ENCODE measurements at places on chromosomes 1 and 21. TPM values are rescaled to one million over a fixed set of nuclear protein-coding genes. Genes with fewer than 3 reads are reported as not detected.

Gene MYBPH
- total RNA-seq, result not detected

DNA sequence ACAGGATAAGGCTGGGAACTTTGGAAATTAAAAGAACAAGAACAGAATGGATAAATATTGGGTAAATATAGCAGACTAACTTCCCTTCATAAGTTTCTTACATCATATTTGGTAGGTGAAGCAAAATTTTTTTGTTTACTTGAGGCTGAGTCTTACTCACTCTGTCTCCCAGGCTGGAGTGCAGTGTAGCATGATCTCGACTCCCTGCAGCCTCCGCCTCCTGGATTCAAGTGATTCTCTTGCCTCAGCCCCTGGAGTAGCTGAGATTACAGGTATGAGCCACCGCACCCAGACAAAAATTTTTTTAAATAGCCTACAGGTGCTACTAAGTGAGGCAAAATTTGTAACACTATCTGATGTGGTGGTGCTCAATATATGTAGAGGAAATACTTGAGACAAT, 50.7 kb downstream of the TM2D1 start:
- no peak for DNase-seq

Gene PFDN2
- 44.9 TPM for total RNA-seq

Gene PAQR6
- total RNA-seq, result 1.1 TPM

DNA sequence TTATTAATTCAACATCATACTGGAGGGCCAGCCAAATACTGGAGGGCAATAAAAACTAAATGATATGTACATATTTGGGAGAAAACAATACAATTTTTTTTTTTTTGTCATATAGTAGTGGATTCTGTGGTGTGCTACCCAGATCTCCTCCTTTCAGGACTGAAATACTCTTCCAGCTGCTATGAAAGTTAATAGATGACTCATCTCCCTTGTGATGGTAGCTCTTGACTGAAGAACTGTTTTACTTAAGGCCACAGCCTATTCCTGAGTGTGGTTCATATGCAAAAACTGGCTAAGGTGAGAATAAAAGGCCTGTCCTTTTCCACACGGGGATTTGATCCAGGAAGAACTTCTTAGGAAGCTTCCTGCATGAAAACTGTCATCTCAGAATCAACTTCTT, 307.9 kb downstream of the HLX start:
- no peak for DNase-seq

- no peak for DNase-seq
Observed at GRCh38 chr1:166882893-166883292, 6.8 kb upstream of the TADA1 start.

GRCh38 chr1:235822685-235823084, 44.0 kb downstream of the LYST start:
- no peak for DNase-seq

- DNase-seq, result no peak
Observed at GRCh38 chr1:19361611-19362147, 49.6 kb downstream of the SLC66A1 start.

Gene CTSE
- not detected for total RNA-seq

GRCh38 chr1:156746728-156747631, 4.5 kb downstream of the HDGF start:
- DNase-seq, result peak; percentile 98

DNA sequence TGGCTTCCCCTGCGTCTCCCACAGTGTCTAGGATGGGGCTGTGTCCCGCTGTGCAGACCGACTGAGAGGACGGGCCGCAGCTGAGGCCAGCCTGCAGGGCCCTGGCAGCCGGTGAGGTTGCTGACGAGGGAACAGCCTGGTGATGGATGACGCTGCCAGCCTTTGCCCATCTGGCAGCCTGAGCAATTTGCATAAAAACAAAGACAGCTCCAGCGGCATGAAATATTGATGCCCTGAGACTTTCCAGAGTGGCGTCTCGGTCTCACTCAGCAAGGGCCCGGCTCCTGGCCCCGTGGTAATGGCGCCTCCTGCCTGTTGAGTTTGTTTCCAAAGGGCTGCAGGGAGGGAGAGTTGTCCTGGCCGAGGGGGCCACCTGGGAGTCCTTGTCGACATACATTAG, 19.1 kb upstream of the KCNA10 start:
- DNase-seq, result no peak

Gene SFN
- not detected for total RNA-seq

Gene HSD3B1
- total RNA-seq, result not detected

Gene C1orf210
- total RNA-seq, result not detected

Gene AMY1C
- total RNA-seq, result not detected

Gene CCDC185
- total RNA-seq, result 0.14 TPM

Gene ADAMTS5
- 2.6 TPM for total RNA-seq

GRCh38 chr1:35768350-35769187, 1.2 kb downstream of the CLSPN start:
- no peak for DNase-seq

GRCh38 chr1:153573351-153573750, 7.7 kb upstream of the S100A2 start:
- DNase-seq, result no peak

Gene RNU1-3
- total RNA-seq, result 8,578 TPM

DNA sequence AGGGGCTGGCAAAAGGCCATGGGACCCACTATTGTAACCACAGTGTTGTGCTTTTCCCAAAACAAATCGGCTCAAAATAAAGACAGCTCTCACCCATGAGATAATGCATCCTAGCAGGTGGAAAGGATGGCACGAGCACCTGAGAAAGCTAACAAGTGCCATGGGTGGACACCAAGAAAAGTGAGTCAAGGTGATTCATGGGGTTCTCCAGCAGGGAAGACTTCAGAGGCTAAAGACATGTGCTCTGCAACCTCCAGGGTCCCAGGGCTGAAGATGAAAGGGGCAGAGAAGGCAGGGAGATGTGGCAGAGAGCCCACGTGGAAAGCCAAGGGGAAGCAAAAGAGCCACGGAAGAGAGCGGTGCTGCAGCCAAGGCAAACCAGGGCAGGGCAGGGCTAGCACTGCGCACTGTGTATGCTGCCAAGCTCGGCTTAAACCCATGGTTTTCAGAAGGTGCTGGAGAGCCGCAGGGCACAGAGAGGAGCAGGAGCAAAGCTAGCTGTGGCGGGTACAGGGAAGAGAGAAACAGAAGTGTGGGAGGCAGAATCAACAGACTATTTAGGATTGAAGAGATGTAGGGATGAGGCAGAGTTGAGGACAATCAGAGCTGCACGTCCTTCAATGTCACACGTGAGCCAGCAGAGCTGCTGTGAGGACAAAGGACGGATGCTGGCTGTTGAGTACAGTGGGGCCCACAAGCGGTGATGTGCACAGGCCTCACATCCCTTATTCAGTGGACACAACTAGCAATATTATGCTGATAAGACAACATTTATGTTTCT, 41.8 kb upstream of the C1orf198 start:
- DNase-seq, result peak; percentile 60

DNA sequence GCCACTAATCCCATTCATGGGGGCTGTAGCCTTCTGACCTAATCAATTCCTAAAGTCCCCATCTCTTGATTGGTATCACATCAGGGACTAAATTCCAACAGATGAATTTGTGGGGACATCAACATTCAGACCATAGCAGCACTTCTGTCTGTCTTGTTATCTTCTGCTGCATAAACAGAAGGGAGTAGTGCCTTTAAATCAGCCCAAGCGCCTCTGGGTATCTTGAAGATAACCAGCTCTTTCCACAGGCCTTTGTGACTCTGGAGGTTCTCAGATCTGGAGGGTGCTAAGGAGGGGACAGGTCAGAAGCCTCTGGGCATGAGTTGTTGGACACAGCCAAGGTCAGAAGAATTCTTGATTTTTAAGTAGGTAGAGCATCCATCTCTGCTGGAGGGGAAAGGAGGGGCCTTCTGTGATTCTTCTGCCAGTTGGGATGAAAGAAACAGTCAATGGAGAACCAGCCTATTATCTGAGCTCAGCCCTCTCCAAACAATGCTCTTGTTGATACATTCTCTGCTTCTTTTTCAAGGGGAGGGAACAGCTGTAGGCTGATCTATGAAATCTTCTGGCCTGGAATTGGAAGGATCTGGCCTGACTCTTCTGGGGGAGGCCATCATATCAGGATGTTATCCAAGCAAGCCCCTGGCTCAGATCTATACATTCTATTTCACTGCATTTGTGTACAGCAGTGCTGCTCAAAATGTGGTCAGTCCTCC, 31.3 kb upstream of the LRIG2 start:
- no peak for DNase-seq

Gene GUCA2A
- total RNA-seq, result not detected

DNA sequence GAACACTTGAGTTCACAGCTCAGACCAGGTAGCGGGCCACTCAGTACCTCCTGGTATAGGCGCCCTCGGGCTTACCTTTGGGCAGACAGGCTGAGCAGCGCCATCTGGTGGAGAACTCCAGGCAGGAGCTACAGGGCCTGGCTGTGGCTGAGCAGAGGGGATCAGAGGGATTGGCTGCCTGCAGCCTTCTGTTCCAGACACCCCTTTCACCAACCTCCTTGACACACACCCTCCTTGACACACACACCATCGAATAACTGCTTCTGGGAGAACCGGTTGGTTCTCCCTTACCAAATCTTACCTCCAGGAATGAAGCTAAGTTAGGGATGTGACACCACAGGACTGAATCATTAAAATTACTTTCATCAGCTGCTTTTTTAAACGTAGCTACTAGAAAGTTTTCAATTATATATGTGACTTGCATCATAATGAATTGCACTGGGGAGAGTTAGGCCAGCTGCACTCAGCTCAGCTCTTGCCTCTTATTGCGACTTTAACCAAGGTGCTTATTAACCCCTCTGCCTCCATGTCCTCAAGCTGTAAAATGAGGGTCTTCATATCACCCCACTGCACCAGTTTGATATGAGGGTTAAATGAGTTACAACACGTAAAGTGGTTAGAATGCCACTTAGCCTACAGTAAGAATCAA, 6.6 kb downstream of the LIN28A start:
- DNase-seq, result peak; percentile 87

- DNase-seq, result no peak
Observed at GRCh38 chr21:41029571-41029970, 138.4 kb upstream of the BACE2 start.

GRCh38 chr1:161378014-161378413, 10.3 kb upstream of the CFAP126 start:
- no peak for DNase-seq

Gene B3GALT2
- total RNA-seq, result 59.2 TPM

DNA sequence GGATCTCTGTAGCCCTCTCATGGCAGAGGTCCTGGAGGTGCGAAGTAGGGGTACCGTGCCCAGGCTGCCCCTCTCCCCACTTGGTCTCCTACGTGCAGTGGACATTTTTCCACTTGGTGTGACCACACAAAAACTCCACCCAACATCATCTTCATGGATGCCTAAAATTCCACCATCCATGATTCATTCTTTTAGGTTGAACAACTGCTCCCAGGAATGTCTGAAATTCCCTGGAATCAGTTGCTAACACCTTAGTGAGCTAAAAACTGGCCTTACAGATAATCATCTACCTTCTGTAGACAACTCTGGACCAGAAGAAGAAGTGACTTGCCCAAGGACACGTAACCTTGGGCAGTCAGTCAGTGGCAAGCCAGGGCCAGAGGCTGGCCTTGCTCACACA, 32.1 kb upstream of the CLIC4 start:
- DNase-seq, result no peak

GRCh38 chr1:245588116-245588639, 433.4 kb downstream of the KIF26B start:
- DNase-seq, result no peak

Gene OR2T11
- not detected for total RNA-seq

DNA sequence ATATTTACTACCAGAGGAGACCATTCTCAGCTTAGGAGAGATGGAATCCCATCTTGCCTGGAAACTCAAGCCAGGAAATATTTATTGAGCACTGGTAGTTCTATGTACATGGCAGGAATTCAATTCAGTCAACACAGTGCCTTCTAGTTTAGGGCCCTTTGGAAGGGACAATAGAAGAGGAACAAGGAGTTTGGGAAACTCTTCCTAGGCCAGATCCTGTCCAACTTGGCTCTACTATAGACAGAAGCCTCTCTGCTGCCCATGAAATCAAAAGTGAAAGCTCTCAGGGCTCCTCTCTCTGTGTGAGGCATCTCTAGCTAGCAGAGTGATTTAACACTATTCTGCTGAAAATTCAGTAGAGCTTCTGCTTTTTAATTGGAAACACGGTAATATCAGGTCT, 244.6 kb upstream of the MAP1LC3C start:
- DNase-seq, result no peak

Gene ZYG11A
- not detected for total RNA-seq

Gene SLC5A9
- total RNA-seq, result 1.1 TPM

DNA sequence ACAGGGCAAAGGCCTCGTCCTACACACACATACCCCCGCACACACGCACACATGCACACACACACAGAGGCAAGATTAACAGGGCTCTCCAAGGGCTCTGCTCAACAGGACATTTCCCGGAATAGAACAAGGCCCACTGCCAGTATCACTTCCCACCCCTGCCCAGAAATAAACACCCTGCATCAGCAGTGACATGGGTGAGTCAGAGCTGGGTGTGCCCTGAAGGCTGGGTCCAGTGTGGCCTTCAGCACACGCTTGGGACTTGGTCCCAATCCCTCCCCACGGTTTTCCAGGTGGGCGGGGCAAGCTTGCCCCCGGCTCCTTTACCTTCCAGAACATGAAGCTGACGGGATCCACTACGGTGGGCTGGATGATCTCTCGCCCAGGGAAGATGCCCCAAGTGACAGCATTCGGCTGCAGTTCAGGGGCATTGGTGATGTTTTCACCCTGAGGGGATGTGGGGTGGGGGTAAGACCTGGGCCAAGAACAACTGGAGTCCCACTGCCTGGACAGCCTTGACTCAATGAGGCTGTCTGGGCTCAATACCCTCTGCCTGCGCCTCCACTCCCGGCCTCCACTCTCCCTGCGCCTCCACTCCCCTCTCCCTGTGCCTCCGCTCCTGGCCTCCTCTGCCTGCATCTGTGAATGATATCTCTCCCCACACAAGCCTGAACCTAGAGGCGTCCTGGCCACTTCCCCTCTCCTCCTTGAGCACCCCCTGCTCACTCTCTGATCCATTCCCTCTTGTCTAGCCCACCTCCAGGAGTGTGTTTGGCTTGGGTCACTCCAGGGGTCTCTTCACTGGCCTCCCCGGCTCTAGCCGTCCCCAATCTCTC, 14.7 kb downstream of the MTHFR start:
- peak; percentile 95 for DNase-seq

GRCh38 chr1:22508329-22508728, 55.0 kb upstream of the EPHA8 start:
- no peak for DNase-seq

- DNase-seq, result no peak
Observed at GRCh38 chr1:197798492-197798891, 23.2 kb upstream of the DENND1B start.

Gene LMX1A
- total RNA-seq, result not detected

Gene PTCH2
- 0.28 TPM for total RNA-seq

DNA sequence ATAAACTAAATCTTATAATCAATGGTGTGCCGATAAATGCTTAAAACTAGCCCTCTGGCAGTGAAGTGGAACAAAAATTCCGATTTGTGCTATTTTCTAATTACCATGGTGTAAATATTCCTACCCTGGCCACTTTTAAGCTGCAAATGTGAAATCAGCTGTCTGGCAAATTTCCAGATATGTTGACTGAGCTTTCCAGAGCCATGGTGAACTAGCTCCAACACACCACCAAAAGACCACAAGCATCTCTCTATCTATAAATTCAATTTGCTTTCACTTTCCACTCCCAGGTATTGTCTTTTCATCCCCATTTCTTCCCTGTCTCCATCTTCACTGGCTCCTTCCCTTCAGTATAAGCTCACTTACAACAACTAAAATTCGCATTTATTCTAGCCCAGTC, 152.3 kb upstream of the RGS18 start:
- no peak for DNase-seq

GRCh38 chr1:218490406-218490922, 145.3 kb downstream of the TGFB2 start:
- no peak for DNase-seq

Gene LCE6A
- total RNA-seq, result not detected

All from right cardiac atrium (tissue), 5 donors.